Adrenal gland (tissue), 19 donors: ENCODE measurements at places on chromosomes 13 and 19.
A peak's percentile ranks its signal among the peaks of the same experiment; 100 is the strongest.

GRCh38 chr19:15195371-15196334 is 5.1 kb downstream of the NOTCH3 start:
- peak; percentile 47 for DNase-seq

DNA sequence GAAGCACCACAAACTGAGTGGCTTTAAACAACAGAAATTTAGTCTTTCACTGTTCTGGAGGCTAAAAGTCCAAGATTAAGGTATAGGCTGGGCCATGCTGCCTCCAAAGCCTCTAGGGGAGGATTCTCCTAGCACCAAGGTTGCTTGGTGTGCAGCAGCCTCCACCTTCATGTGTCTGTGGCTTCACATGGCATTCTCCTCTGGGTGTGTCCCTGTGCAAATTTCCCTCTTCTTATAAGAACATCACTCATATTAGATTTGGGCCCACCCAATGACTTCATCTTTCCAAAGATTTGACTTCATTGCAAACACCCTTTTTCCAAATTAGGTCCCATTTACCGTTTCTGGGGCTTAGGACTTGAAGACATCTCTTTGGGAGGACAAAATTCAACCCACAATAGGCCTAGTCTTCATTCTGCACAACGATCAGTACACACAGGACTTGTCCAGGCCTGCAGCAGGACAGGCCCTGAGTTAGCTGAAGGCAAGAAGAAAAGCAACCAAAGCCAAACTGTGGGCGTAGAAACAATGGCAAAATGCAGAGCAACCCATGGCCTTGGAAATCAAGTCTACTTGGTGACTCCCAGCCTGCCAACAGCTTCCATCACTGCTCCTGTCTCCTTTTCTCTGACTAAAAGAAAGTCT is 521.2 kb upstream of the NBEA start:
- DNase-seq: no peak

GRCh38 chr19:44582581-44583265 is 30.6 kb upstream of the IGSF23 start:
- no peak for DNase-seq

GRCh38 chr19:33781996-33782395 is 14.7 kb upstream of the KCTD15 start:
- no peak for DNase-seq

- no peak for DNase-seq
Observed at GRCh38 chr13:30143666-30144400, 163.5 kb downstream of the KATNAL1 start.

- DNase-seq: peak; percentile 62
Observed at GRCh38 chr19:45152504-45153338, 8.1 kb downstream of the NKPD1 start.

GRCh38 chr19:6754136-6754535 is 13.1 kb downstream of the SH2D3A start:
- no peak for DNase-seq

DNA sequence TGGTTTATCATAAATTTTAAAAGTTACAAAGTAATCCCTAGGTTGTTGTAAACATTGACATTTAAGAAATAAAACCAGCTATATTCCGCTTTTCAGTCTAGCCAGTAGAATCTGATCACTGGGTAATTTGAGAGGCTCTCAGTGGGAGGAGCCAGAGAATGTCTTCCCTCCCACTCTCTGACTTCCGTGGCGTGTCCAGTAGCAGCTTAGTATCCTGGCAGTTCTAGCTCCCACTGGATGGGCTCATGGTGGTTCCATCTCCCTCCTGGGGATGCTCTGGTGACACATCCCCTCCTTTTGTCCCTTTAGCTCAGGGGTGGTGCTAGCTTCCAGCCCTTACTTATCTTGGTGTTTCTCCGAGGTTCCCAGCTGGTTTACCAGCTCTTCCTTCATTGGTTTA is 34.5 kb downstream of the MTUS2 start:
- DNase-seq: no peak

DNA sequence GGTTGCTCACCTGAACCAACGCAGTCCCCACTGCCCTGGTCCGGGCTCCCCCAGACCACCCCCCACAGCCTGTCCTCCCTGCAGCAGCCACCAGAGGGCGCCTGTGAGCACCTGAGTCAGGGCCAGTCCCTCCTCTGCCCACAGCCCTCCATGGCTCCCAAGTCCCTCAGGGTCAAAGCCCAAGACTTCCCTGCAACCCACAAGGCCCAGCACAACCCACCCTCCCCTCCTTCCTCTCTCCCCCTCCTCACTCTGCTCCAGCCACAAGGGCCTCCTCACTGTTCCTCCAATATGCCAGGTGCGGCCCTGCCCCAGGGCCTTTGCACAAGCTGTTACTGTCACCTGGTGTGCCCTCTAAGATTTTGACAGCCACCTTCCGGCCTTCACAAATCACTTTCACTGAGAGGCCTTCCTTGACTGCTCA is 10.9 kb downstream of the GNA15 start:
- no peak for DNase-seq

DNA sequence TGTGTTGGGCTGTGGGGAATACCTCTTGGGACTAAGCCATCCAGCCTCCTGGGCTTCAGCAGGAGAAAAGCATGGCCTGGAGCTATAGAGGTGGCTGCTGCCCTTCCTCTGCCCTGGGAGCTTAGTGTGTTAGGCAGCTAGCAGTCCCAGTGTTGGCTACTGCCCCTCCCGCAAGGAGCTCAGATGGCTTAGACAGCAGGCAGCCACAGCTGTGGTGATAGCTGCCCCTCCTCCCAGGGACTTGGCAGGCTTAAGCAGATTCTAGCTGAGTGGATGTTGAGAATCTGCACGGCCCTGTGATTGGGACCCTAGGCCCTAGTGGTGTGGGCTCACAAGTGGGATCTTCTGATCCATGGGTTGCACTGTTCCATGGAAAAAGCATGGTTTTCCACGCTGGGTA is 264.5 kb downstream of the TDRD3 start:
- no peak for DNase-seq

DNA sequence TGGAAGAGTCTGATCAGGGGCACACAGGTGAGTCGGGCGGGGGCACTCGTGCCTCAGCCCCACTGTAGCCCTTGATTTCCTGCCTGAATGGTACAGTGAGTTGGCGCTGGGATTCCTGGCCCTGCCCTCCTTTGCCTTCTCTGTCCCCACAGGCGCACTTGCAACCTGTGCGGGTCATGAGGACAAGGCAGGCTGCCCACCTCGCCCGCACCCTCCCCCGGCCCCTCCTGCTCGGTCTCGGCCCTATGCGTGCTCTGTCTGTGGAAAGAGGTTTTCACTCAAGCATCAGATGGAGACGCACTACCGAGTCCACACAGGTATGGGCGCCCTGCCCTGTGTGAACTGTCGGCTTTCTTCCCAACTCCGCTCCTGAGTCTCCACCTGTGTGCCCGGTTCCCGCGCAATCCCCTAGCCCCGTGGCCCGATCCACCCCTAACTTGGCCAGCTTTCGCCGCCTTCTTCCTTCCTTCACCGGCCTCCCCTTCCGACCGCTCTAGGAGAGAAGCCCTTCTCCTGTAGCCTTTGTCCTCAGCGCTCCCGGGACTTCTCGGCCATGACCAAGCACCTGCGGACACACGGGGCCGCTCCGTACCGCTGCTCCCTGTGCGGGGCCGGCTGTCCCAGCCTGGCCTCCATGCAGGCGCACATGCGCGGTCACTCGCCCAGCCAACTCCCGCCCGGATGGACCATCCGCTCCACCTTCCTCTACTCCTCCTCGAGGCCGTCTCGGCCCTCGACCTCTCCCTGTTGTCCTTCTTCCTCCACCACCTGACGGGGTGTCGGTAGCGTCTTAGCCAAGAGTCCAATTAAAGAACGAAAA is 1.6 kb upstream of the KMT2B start:
- DNase-seq: peak; percentile 81

DNA sequence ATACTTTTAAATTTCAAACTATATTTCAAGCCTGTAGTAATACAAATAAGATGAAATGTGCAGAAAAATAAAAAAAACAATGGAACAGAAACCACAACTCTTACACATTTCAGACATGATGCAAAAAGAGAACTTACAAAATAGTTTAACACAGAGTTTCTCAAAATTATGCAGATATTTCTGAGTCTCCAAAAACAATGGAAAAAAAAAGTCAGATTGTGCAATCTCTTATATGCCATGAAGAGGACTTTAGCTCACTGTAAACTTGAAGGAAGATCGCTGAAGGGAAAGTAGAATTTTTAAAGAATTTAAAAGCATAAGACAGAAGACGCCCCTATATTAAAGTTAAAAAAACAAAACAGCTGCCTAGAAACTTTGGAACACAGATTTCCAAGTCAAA is 20.4 kb downstream of the ZNF708 start:
- DNase-seq: no peak

DNA sequence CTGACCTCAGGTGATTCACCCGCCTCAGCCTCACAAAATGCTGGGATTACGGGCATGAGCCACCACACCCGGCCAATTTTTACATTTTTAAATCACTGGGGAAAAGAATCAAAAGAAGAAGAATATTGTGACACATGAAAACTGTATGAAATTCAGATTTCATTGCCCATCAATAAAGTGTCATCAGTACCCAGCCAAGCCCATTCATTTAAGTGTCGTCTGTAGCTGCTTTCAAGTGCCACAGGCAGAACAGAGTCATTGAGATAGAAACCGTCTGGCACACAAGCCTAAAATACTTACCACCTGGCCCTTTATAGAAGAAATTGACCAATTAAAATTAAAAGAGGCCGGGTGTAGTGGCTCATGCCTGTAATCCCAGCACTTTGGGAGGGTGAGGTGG is 15.3 kb downstream of the COLGALT1 start:
- DNase-seq: no peak

DNA sequence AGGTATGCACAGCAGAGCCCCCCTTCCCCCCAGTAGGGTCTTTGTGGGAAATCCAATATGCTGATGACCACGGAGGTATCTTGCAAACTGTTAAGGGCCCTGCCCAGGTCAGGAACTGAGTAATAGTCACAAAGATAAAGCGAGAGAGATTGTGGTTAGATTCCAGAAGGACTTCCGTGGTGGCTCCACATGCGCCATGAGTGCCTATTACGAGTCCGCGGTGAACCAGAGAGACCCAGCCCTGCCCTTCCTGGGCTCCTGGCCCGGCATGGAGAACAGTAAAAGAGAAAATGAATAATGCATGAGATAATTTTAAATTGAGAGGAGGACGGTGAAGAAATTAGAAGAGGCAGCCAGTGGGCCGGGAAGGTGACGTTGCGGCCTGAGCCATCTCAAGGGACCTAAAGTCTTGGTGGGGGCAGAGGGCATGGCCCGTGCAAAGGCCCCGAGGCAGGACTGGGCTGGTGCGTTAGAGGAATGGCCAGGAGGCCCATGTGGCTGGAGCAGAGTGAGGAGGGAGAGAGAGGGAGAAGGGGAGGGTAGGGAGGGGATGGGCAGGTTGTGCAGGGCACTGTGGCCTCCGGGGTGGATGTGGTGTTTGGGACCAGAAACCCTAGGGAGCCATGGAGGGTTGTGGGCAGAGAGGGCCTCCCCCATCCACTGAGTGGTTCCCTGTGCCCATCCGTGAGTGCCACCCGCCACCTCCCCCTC is 46.6 kb upstream of the NFIC start:
- DNase-seq: no peak

DNA sequence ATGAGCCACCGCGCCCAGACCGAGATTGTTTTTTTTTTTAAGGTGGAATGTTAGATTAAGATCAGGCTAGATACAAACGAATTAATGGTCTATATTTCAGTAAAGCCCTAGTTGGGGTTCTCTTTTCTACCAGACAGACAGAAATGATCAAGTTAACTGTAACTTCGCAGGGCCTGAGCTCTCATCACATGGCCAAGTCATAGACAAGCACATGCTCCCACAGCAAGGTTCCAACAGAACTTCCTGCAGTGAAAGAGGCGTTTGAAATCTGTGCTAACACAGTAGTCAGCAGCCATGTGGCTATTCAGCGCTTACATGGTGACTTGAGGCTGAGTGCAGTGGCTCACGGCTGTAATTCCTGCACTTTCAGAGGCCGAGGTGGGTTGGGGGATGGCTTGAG is 34.7 kb upstream of the SEMA6B start:
- no peak for DNase-seq
